Activated T-helper 1 cell treated with anti-CD3 and anti-CD28 coated beads, Interleukin-2, amount 50 U/mL, for 16 hours (primary cell): ENCODE measurements at places on chromosomes 6 and 20.
A peak's percentile ranks its signal among the peaks of the same experiment; 100 is the strongest.

- DNase-seq, result no peak
Measured at GRCh38 chr6:6612308-6612707, 23.8 kb downstream of the LY86 start.

GRCh38 chr6:89917216-89917615, 22.9 kb downstream of the GJA10 start:
- DNase-seq, result no peak

- DNase-seq, result no peak
Measured at GRCh38 chr6:104771258-104771832, 88.4 kb downstream of the HACE1 start.

- no peak for DNase-seq
Measured at GRCh38 chr6:25635886-25636317, 16.1 kb upstream of the SCGN start.

- no peak for DNase-seq
Measured at GRCh38 chr6:56775498-56776166, 132.9 kb upstream of the DST start.

DNA sequence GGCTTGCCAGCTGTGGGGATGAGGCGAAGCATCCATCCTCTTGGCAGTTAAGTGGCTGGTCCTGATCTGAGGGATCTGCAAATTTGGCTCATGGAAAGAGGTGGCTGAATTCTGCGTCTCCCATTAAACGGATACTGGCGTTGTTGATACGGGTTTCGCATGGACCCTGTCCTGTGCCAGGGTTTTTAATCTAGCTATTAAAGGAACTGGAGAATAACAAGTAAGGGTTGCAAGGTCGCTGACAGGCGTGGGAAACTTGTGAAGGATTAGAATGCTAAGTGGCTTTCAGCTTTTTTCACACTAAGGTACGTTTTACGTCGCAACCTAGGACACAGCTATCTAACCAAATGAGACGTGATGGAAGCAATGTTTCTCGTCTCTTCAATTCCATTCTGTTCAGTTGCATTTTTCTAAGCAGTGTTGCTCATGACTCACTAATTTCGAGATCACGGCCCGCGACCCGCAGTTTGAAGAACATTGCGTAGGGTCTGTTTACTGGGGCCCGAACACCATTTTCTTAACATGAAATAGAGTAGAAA, 852 bp downstream of the GMNN start:
- DNase-seq, result no peak

DNA sequence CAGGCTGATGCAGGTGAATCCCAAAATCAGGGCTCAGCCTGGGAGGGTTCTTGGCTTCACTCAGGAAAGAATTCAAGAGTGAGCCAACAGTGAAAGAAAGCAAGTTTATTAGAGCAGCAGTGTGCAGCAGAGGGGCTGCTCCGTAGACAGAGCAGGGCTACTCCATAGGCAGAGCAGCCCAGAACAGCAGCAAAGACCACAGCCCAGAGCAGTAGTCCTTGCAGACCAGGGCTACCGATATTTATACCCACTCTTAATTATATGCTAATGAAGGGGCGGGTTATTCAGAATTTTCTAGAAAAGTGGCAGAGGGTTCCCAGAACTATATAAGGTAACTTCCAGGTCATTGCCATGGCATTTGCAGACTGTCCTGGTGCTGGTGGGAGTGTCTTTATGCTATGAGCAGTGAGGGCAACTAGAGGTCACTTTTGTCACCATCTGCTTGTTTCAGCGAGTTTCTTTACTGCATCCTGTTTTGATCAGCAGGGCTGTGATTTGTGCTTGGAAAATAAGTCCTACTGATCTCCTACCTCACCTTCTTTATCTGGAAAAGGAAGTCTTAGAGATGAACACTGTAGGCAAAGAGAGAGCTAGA, 39.8 kb upstream of the PTPN1 start:
- DNase-seq, result no peak

- DNase-seq, result no peak
Measured at GRCh38 chr20:3887876-3888620, 1.1 kb upstream of the PANK2 start.

DNA sequence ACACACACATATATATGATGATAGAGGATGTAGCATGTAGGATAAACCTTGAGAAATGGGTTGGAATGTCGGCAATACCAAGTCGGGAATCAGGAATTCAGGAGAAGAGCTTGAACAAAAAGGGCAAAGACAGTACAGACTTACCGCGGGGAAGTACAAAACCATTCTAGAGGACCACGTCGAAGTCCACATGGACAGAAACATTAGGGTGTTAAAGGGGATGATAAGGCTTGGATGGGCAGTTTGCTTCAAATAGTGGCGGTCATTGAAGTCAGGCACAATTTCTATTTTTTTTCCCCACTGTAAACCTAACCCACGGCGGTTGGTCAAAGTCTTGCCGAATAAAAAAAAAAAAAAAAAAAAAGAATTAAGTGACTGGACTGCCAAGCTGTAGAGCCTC, 766 bp upstream of the NUS1 start:
- DNase-seq, result no peak

- no peak for DNase-seq
Measured at GRCh38 chr20:40966103-40966502, 62.5 kb upstream of the TOP1 start.

DNA sequence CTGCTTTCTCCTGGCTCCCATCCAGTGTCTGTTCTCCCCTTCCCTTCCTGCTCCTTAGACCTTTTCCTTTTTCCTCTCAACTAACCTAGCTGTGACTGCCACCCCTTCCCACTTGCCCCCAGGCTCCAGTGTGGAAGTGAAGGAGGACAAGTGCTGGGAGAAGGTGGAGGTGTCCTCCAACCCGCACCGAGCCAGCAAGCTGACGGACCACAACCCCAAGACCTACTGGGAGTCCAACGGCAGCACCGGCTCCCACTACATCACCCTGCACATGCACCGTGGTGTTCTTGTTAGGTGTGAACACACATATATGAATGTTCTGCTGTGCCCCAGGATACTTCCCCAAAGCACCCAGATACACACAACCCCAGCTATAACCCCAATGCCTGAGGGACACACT, 18.5 kb downstream of the CUL9 start:
- DNase-seq, result no peak

- peak; percentile 4 for DNase-seq
Measured at GRCh38 chr6:72620871-72621290, 983 bp upstream of the KCNQ5 start.

DNA sequence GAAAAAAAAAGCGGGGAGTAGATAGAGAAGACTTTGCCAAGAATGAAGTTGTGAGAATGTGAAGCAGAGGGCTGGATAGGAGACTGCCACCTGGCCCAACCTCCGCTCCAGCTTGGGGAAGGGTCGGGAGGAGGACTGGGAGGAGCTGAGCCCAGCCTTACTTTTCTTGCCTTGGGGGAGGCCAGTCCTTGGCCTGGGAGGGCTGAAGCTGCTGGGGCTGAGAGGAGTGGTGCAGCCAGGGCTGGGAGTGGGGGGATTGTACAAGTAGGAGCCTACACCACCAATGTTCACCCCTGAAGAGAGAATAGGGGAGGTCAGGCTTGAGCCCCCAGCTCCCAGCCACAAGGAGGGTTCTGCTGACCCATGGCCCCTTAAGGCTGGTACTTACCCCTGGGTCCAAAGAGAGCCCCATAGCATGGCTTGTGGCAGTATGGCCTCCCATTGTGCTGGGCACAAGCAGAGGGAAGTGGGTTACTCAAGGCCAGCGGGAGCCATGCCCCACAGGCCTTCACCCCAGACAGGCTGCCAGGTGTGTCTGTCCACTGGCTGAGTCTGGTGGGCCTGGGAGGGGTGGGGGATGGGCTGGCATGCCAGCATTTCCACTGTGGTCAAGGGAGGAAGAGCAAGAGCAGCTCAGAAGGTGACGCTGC, 1.1 kb downstream of the CRIP3 start:
- DNase-seq, result no peak

DNA sequence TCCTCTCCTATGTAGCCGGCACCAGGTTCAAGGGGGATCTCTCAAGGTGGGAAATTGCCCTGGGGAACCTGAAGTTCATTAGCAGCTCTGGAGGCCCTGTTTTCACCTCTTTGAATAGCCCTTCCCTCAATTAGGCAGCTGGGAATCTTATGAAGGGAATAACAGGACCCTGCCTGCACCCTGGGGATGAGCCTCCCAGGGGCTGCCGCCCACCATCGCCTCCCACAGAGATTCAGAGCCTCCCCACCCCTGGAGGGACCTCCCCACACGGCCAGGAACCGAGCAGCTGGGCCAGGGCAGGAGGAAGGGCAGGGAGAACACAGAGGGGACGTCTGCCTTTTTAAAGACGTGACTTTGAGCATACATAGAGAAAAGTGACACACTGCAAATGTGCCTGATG, 4.6 kb upstream of the EEF1A2 start:
- no peak for DNase-seq

DNA sequence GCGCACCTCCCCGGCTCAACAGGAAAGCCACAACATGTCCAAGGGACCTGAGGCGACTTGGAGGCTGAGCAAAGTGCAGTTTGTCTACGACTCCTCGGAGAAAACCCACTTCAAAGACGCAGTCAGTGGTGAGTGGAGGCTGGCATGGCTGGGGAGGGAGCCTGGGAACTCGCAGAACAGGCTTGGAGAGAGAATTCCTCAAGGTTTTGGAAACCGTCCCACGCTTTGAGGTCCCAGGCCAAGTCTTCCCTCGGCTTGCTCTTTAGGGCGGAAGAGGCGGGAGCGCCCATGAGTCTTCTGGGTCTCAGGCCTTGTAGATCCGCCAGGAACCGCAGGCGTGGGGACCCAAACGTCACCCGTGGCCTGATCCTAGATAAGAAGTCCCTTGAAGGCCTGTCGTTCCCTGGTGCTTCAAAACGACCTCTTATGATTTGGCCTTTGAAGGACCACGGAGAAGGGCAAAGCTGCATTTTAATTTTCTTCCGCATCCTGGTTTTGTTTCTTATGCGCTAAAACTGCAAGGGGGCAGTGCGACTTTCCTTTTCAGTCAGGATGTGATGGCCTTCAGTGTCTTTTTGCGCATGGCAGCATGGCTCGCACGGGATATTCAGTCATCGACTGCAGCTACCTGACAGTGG, 2.0 kb downstream of the LAMP5 start:
- no peak for DNase-seq

DNA sequence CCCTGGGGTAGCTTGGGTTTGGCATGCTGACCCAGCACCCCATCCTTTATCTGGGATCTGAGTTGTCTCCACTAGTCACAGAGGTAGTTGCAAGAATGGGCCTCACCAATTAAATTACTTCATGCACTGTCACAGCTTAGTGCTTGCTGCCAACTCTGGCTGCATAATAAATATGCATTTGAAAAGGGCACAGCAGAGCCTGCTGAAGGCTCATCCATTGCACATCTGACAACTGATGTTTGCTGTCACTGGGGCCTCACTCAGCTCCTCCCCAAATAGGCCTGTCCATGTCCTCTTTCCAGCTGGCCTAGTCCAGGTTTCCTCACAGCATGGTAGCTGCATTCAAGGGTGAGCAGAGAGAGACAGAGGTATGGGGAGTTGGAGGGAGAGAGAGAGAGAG, 13.3 kb upstream of the NXT1 start:
- no peak for DNase-seq

DNA sequence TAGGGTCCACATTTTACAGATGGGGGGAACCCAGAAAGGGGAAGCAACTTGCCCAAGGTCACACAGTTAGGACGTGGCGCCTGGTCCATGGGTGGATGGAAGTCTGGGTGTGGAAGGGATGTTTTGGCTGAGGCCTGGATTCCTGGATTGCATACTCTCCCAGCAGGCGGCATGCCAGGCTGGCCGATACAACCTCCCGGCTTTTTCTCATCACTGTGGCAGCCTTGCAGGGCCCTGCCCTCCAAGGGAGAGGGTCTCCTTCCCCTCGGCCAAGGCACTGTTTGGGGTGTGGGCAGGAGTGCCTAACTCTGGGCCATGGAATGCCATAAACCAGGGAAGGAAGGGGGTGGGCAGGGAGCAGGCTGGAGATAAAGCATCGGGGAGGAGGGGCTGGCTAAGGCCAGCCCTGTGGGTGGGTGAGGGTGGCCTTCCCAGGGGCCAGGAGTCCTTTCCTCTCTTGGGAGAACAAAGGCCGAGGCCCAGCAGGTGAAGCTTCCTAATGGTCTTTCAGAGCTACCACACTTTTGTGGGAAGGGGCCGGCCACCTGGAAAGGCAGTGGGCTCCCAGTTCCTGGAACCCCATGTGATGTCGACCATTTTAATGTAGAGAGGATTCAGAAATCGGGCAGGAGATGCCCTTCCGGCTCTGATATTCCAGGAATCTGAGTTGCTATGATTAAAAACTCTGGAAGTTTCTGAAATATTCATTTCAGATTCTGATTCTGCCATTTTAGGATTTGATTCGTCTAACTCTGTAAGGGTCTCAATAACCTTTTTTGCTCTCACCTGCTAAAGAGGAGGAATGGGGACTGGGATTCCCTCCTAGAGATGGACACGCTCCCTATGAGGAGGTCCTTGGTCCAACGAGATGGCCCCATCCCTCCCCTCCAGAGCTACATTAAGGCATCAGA, 4.2 kb downstream of the FOXS1 start:
- DNase-seq, result no peak

- no peak for DNase-seq
Measured at GRCh38 chr6:90494067-90494780, 92.6 kb downstream of the MAP3K7 start.

DNA sequence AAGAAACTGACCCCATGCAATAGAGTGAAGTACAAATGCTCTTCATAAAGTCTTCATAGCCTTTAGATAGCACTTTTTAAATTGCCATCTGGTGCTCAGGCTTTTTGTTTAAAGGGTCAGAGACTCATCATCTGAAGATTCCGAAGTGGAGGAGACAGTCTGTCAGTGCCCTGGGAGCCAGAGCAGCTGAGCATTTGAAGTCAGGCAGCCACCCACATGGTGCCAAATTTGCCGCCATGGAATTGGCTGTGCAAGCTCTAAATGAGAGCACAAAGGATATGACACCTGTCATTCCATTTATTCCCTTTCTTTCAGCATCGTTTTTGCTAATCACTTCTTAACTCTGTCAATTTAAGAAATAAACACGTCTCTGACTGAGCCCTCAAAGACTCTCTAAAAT, 32.8 kb upstream of the CEP162 start:
- DNase-seq, result no peak

DNA sequence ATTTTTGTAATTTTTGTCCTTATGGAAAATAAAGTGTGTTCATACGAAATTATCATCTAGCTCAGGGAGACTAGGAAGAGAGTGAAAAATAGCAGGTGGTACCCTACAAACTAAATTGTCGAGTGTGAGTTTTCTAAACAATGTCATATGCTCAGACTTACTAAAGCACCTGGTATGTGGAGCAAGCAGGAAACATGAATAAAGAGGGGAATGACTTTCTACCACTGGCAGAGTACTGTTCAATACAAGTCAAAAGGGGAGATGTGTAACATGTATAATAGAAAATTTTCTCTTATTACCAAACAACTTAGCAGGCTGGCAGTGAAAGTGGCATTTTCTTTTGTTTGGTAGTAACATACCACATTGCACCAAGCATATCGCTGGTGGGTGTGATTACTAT, 36.1 kb downstream of the CTNNBL1 start:
- DNase-seq, result no peak

- DNase-seq, result no peak
Measured at GRCh38 chr6:113493991-113494390, 363.2 kb upstream of the MARCKS start.
